Activated T-cell treated with anti-CD3 and anti-CD28 coated beads for 4 hours (primary cell): ENCODE measurements at places on chromosomes 4 and X.

- DNase-seq = no peak
Measured at GRCh38 chr4:47373174-47373573, 90.3 kb downstream of the COMMD8 start.

DNA sequence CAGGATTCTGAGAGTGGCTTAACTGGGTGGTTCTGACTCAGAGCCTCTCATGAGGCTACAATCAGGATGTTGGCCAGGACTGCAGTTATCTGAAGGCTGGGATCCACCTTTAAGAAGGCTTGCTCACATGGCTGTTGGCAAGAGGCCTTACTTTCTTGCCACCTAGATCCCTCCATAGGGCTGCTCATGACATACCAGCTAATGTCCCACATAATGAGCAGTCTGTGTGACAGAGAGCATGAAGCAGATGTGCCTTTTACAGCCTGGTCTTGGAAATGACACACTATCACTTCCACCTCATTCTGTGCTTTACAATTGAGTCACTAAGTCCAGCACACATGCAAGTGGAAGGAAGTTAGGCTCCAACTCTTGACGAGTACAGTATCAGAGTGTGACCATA is 4.3 kb upstream of the RBM3 start:
- no peak for DNase-seq

DNA sequence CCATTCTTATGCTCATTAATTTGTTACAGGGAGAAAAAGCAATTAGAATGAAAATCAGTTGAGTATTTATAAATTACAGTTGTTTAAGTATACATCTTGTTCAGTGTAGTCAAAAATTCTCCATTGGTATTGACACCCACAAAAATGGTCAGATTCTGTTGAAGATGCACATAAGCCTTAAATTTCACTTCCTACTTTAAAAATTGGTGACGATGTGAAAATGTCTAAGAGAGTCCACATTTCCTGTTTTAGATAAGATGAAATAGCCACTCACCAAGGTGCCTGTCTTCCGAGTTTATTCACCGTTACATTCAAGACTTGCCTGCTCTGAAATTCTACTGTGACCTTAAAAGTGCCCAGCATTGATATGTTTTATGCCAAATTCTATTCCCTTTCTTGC is 93.6 kb downstream of the GPR143 start:
- DNase-seq = no peak

DNA sequence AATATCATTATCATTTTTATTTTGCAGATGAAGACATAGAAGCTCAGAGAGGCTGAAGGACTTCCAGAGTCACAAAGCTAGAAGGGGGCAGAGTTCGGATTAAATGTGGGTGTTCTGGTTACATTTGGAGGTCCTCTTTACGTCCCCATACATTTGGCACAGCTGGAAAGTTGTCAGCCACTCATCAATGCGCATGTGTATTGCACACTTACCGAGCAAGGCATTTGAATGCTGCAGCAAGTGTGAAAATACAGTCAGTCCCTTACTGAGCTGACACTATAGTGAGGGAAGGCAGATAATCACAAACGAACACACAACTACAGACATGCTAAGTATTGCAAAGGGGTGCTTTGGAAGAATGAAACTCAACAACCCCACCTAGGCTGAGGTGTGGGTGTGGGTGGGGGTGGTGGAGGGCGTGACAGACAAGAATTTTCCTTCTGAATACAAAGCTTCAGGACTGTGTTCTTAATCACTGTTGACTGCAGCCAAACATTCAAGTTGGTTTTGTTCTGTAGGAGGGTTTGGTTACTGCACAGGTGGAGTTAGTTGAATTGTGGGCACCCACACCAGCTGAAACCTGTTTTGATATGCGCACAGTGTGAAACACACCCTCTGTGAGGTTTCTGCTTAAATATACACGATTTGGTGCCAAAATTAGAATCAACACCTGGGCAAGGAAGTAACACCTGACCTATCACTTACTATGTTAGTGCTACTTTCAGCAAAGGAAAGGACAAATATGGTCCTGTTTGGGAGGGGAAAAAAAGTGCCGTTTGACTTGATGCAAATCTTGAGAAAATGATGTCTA is 72.4 kb downstream of the COQ2 start:
- peak; percentile 43 for DNase-seq
